ENCODE measurements at places on chromosomes 16 and 17.
A peak's percentile ranks its signal among the peaks of the same experiment; 100 is the strongest.

DNA sequence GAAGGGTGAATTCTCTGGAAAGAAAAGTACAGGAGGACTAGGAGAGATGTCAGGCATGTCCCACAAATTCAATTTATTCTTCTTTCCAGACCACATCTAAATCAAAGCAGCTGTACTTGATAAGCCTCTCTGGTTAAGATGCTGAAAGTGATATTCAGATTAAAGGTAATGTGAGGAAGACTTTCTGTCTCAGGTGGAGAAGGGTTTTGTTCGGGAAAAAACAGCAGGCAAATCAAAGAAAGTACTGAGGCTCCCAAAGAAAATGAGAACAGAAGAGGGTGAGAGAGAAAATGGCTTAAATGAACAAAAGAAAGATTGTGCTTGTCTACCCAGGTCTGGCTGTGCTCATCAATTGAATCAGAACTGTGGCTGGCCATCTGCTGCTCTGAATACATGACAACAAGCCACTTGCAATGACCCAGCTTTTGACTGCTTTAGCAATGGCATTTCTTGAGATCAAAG is 55.6 kb downstream of the MMD start:
- peak; percentile 60 for DNase-seq

DNA sequence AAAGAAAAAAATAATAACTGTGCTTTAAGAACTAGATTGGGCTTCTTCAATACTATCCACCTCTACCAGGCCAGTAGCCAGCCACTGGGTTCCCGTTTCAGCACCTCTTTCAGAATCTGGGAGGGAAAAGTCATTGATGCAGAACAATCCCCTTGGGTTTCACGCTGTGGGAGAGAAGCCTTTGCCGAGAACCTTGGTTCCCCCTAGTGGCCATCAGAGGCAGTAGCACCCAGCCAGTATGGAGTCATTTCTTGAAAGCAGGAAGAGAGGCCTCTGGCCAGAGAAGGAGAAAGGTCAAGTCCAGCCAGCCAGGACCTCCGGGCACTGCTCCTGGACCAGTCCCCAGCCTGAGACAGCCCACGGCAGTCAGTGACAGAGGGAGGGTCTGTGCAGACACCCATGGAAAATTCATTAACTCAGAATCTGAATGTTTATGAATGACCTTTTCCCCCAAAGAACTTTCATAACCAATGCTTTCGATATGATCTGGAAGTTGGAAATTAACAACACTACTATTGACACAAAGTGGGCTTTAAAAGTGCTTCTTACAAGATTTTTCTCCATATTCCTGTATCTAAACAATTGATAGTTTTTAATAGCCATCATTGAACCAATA is 51.2 kb upstream of the CDH5 start:
- peak; percentile 79 for DNase-seq

DNA sequence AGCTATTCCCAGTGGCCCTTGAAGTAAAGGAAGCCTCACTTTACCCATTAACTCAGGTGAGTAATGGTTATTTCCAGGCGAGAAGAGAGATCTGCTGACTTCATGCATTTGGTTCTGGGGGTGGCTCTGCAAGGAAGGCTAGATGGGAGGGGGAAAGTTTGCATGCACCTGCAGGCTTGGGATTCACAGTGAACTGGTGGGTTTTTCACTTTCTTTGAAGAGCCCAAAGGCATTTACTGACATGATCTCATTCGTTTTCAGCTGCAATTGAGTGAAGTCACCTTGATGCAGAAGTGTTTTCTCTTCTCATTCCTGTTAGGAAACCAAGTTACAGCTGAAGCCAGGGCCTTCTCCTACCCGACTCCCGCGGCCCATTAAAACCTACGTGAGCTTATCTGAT is 131.0 kb upstream of the N4BP1 start:
- no peak for DNase-seq

- DNase-seq = peak; percentile 92
Measured at GRCh38 chr17:19762515-19762961, 14.4 kb upstream of the ALDH3A1 start.

DNA sequence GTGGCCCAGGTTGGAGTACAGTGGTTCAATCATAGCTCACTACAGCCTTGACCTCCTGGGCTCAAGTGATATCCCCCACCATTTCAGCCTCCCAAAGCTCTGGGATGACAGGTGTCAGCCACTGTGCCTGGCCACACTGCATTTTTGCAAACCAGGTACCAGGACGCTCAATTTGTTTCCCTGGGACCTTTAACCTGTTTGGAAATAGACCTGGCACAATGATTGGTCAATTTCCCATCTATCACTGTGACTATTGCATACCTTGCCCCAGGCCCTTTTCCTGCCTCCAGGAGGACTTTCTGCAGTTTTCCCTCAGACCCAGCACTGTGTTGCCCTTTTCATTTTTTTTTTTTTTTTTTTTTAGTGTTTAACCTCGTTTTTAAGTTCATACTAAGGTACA is 11.1 kb upstream of the FUS start:
- no peak for DNase-seq

DNA sequence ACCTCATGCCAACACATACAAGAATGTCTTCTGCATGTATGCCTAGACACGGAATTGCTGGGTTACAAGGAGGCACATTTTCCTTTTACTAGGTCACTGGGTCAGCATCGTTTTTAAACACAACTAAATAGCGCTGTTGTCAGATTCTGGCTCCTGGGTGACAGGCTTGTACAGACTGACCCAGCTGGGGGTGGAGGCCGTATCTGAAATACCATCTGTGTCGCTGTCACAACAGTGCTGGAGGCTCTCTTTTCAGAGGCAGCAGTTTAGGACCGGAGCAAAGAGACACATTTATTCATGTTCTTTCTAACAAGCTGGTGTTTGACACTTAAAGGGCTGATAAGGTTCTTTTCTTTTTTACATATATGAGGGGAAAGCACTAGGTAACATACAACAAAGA is 403.0 kb upstream of the ASIC2 start:
- peak; percentile 30 for DNase-seq

DNA sequence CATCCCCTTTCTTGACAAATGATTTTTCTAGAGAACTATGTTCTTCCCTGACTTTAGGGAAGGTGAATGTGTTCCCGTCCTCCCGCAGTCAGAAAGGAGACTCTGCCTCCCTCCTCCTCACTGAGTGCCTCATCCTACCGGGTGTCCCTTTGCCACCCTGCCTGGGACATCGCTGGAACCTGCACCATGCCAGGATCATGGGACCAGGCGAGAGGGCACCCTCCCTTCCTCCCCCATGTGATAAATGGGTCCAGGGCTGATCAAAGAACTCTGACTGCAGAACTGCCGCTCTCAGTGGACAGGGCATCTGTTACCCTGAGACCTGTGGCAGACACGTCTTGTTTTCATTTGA is 7.4 kb downstream of the NAT9 start:
- DNase-seq = no peak

DNA sequence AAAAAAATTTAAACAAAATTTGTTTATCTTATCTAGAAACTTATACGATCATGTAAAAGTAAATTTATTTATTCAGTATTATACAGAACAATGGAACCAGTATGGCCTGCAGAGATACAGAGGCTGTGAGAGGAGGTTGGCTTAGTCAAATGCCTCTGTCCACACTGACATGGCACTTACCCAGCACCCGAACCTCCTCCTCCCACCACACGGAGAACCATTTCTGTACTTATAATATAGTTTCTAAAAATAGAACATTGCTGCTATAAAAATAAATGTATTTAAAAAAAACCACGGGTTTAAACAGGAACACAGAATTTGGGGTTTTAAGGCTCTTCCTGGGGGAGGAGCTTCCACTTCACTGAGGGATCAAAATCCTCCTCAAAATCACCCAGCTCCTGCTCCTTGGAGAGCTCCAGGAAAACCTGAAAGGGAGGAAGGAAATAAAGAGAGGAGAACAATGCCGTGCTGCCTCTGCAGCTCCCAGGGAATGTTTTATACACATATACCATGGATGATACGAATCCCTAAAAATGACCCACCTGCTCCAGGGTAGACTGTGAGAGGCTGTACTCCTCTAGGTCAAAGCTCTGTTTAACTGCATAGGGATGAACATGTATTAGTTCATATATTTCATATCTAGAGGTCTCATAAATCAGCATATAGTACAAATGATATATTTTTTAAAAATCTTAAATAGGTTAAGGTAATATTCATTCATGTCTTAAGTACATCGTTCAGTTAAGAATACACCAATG is 87.3 kb downstream of the ABCA8 start:
- no peak for DNase-seq

DNA sequence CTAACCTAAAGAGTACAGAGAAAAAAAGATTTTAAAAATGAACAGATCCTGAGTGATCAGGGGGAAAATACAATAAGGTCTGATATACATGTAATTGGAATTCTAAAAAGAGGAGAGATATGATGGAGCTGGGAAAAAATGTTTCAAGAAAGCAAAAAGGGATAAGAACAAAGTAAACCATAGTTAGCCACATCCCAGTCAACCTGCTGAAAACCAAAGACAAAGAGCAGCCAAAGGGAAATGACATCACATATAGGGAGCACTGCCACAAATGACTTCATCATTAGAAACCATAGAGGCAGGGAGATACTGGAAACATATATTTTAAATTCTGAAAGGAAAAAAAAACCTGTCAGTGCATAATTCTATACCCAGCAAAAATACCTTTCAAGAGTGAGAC is 68.8 kb upstream of the AKTIP start:
- no peak for DNase-seq

GRCh38 chr17:48131216-48131824 is 23.8 kb downstream of the SNX11 start:
- peak; percentile 82 for DNase-seq

DNA sequence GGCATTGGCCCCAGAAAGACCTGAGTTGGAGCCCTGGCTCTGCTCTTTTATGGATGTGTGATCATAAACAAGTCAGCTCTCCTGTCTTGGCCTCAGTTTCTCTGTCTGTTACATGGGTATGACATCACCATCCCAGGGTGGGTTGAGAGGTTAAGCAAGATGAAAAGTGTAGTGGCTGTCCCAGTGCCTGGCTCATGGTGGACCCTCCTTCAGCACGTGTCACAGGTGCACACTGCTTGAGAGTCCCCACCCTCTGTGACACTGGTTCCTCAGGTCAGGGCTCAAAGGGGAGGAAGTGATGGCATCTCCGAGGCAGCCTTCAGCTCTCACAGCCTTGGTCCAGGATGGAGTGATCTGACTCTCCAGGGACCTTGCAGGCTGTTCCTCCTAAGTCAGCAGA is 218.4 kb downstream of the HAPSTR1 start:
- DNase-seq = no peak

DNA sequence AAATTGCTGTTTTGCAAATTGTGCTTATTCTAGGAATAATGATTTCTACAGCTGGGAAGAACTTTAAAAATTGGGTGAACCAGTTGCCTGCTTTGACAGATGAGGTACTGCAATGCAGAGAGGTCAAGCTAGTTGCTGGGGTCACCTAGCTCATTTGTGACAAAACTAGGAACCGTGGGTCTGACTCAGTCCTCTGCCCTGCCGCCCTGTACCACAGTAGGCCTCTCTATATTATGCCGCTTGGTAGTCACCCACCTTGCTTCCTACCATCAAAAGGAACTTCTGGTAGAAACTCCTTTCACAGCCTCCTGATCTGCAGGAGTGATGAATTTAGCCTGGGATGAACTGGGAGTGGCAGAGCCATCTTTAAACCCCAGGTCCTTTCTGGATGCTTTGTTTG is 105.7 kb downstream of the PITPNC1 start:
- DNase-seq = no peak

DNA sequence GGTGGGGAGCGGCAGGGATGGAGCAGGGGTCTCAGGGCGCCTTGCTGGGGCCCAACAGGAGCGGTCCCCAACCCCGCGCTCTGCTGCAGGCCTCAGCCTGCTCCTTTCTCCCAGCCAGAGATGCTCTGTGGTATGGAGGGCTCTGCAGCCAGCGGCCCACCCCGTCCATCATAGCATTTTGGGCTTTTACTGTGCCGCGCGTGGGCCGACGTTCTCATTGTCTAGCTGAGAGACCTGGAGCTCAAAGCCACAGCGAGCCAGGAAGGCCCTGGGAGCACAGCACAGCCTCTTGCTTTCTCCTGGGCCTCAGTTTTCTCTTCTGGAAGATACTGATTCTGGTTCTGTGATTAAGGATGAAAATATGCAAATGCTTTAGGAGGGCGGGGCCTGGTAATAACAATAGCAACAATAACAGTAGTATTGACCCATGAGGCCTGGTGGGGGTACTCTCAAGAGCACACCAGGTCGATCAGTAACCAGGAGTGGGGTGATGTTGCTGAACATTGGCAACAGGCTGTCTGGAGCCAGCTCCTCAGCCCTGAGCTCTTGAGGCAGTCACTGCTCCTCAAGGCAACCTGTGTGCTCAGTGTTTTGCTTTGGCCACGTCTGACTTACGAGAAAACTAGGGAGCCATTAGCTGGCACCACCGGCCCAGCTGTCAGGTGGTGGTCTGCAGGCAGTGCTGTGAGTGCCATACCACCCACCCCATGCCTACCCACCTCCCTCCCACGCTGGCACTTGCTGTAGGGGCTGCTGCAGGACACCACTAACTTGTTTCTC is 1.1 kb upstream of the RASD1 start:
- DNase-seq = no peak

DNA sequence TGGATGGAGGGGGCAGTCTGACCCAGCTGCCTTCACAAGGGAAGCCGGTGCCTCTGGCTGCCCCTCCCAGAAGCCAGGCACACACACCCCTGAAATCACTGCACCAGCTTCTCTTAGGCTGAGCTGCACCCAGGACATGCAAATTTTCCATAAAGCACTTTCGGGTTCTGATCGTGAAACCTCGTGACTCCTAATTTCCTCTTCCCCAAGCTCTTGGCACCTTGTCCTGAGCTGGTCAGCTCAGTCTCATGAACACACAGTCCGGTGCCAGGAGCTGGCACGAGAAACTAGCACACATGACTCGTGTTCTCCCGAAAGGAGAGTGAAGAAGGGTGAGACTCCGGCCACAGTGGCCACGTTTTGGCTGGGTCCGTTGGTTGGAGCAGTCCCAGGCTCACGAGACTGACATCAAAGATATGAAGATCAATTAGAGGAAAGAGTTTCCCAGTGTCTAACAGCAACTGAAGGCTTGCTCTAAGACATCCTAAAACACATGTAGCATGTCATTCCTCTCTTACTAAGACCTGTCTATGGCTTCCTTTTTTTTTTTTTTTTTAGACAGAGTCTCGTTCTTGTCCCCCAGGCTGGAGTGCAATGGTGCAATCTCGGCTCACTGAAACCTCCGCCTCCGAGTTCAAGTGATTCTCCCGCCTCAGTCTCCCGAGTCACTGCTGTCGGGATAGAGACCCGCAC is 9.2 kb upstream of the ABR start:
- no peak for DNase-seq

GRCh38 chr17:17888371-17888770 is 51.6 kb upstream of the SREBF1 start:
- no peak for DNase-seq

DNA sequence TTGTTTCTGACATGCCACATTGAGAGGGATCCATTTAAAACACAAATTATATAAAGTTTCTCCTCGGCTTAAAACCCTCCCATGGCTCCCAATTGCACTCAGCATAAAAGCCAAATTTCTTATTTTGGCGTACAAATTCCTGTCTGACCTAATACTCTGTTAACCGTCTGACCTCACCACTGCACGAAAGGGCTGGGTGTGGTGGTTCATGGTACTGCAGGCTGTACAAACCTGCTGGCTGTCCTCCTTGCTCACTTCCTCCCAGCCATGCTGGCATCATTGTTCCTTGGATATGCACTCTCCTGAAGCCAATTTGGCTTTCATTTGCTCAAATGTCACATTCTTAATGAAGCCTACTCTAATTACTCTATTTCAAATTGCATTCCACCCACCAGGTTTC is 301.6 kb upstream of the C16orf82 start:
- peak; percentile 14 for DNase-seq

Measured in SK-N-SH (cell line).